ENCODE measurements at places on chromosomes 5 and 9. TPM values are rescaled to one million over a fixed set of nuclear protein-coding genes. Genes with fewer than 3 reads are reported as not detected.

DNA sequence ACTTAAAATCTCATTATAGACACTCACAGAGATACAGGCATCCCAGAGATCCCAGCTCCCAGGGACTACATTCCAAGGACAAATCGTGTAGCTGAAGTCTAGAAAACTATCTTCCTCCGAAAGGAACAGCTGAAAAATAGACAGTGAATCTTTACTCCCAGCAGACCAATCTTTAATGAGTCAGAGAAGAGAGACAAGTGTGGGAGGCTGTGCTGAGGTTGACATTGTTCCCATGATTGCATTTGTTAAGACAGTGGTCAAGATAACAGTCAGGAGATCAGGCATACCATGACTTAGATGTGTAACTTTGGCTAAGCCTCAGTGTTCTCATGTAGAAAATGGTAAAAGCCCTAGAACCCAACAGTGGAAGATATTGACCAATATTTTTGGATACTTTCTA, 120.7 kb downstream of the PAPPA start:
- DNase-seq, result no peak

DNA sequence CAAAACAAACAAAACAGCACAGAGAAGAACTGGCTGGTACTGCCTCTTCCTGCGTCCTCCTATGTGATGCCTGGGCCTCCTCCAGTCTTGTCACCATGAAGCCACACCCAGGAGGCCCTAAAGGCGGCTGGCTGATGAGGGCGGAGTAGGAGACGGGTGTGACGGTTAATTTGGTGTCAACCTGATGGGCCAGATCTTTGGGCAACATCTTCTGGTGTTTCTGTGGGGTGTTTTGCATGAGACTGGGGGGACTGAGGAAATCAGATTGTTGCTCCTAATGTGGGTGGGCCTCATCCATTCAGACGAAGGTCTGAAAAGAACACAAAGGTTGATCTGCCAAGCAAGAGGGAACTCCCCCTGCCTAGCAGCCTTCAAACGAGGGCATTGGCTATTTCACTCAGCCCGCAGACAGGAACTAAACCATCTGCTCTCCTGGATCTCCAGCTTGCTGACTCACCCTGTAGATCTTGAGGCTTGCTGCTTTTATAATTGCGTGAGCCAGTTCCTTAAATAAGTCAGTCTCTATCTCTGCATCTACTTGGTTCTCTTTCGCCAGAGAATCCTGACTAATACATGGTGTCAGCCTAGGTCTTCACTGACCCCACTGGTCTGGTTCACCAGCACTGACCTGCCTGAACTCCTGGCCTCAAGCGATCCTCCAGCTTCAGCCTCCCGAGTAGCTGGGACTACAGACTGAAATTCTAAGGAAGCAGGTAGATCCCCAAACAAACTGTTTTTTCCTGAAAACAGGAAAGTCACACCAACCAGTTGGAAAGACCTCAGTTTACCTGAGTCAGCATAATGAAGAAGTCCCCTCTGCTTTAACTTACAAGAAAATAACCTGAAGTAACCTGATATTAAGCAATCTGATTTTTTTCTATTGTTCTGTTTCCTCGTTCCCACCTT, 12.8 kb upstream of the ZFP62 start:
- no peak for DNase-seq

GRCh38 chr9:109504689-109505088, 6.6 kb upstream of the PTPN3 start:
- DNase-seq, result no peak

- DNase-seq, result no peak
These were observed 468.5 kb downstream of the TAF11L14 start for GRCh38 chr5:18102733-18103132.

DNA sequence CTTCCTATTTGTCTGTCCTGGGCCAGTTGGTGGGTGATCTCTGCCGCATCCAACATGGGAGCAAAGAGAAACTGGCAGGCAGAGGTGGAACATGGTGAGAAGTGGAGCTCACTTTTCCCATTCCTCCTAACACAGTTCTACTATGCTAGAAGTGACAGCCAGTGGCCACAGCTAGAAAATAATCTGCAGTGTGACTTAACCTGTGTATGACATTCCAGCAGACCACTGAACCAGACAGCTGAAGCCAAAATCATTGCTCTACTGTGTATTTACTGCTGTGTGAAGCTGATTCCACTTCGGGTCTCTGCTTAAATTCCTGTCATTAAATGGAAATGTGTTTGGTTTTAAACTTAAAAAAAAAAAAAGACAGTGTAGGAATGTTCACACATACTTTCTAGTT, 523.0 kb downstream of the MTRR start:
- no peak for DNase-seq

DNA sequence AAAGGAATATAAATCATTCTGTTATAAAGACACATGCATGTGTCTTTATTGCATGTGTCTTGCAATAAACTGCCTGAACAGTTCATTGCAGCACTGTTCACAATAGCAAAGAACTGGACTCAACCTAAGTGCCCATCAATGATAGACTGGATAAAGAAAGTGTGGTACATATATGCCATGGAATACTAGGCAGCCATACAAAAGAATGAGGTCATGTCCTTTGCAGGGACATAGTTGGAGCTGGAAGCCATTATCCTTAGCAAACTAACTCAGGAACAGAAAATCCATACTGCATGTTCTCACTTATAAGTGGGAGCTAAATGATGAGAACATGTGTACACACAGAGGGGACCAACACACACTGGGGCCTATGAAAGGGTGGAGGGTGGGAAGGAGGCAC, 63.7 kb upstream of the CHD1 start:
- no peak for DNase-seq

GRCh38 chr9:11319538-11319937, 706.7 kb upstream of the PTPRD start:
- DNase-seq, result no peak

DNA sequence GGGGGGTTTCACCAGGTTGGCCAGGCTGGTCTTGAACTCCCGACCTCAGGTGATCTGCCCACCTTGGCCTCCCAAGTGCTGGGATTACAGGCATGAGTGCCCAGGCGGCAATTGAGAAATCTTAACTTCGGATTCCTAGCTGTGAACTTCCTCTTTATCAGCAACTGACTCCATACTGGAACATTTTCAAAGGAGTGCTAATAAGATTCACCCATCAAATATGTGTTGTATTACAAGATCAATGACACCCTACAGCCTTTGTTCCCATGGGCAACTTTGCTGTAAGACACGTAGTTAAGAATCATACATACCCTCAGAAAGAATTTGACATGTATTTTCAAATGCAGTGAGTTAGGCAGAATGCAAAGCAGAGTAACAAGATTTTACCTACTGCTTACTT, 23.1 kb upstream of the ACOT12 start:
- no peak for DNase-seq

GRCh38 chr9:121380846-121381245, 10.8 kb upstream of the STOM start:
- no peak for DNase-seq

DNA sequence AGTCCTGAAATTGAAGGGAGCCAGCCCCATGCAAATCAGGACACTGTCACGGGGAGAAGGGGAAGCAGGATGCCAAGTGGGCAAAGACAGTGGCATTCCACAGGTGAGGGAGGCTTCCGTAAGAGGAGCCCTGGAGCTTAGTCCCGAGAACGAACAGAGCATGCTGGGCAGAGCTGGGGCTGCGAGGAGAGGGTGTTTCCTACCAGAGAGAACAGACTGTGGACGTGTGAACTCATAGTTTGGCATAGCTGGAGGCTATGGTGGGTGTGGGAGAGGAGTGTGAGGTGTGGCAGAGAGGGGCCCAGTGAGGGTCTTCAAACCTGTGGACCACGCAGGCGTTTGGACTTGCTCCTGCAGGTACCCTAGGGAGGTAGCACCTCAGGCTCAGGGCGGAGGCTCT, 102.8 kb upstream of the SMIM23 start:
- DNase-seq, result no peak

DNA sequence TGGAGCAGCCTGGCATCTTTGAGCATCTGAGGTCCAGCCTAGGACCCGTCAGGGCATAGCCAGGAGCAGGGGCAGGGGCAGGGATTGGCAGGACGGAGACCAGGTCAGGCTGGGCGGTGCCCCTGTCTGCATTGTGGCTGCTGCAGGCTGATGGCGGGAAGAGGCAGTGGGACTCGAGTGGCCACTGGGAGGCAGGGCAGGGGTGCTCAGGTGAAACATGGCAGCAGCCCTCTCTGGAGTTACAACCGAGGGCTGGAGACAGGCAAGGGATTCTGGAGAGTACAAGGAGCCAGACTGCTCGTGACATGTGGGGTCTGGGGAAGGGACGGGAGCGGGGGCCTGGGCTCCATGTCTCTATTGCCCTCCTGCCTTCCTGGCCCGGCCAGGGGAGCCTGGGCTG, 97.4 kb upstream of the RAPGEF1 start:
- no peak for DNase-seq

DNA sequence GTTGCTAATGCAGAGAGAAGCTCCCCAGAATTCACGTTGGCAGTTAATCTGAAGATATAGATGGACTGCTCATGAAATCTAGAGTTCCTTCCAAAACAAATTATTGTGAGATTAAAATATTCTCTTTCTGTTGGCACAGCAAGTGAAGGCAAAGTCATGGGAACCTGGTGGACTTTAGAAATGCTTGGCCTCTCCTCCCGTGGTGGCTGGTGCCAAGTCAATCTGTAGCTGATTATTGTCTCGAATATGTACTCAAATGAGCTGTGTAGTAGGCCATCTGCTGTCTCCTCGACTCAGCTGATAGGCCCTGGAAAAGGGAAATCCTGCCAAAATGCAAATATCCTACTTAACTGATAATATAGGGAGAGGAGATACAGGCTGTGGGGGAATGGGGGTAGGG, 69.3 kb downstream of the DAPK1 start:
- no peak for DNase-seq

DNA sequence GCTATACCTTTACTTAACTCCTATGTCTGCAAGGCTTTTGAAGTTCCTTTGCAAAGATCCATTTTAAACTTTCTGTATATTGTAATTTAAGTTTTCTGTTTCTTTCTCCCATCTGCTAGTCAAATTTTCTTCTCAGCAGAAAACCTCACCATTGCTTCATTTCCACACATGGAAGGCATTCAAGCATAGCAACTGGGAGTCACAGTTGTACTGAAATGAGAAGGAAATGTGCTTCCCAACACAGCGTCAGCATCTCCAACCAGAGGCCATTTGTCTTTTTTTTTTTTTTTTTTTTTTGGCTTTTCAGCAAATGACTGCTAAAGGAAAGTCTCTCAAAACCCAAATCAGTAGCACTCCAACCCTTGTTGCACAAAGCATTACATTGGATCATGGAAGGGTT, 92.5 kb downstream of the RAB3C start:
- DNase-seq, result no peak

GRCh38 chr9:84271531-84271900, 69.0 kb downstream of the SLC28A3 start:
- no peak for DNase-seq

GRCh38 chr9:80352967-80353366, 781.2 kb downstream of the TLE4 start:
- no peak for DNase-seq

DNA sequence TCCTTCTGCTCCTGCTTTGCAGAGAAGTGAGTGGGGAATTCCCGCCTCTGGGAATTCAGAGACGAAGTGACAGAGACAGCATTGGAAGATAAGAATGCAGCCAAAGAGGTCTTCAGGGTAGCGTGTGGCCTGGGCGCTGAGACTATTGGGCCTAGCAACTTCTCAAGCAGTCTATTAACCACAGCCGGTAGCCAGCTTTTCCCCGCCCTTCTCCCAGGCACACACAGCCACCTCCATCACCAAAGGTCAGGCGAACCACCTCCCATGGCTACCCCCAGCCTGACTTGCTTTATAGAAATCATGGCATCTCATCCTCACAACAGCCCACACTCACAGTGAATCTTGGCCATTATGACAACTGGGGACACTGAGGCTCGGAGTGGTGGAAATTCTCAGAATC, 124.2 kb downstream of the KCNIP1 start:
- no peak for DNase-seq

DNA sequence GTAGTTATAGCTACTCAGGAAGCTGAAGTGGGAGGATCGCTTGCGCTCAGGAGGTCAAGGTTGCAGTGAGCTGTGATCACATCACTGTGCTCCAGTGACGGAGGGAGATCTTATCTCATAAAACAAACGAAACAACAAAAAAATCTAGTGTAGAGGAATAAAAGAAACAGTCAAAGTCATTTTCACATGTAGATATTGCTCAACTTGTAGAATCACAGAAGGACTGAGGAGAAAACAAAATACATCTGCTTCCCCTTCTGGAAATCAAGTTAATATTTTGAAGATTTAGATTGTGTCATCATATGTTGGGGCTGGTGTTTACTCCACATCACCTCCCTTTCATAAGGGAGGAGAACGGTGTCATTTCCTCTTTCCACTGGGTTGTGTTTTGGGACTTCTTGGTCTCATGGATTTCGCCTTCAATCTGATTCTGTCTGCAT, 8.2 kb upstream of the SLC46A2 start:
- no peak for DNase-seq

GRCh38 chr5:171609806-171610452, 175.7 kb upstream of the SMIM23 start:
- no peak for DNase-seq

GRCh38 chr5:15737871-15738664, 238.1 kb downstream of the FBXL7 start:
- no peak for DNase-seq

Gene C5orf58
- total RNA-seq, result not detected

Gene FCN1
- 27.0 TPM for total RNA-seq

Gene GCNT4
- total RNA-seq, result 1.4 TPM

Gene TRIM7
- 0.84 TPM for total RNA-seq

Gene TERT
- not detected for total RNA-seq

Gene BRINP1
- total RNA-seq, result not detected

Gene MYO10
- 21.5 TPM for total RNA-seq

Gene NRG2
- total RNA-seq, result 3.3 TPM

Gene PCDHA9
- total RNA-seq, result 0.79 TPM

Gene INSL6
- total RNA-seq, result not detected

Gene SHISAL2B
- total RNA-seq, result not detected

Gene KIF4B
- not detected for total RNA-seq

Measured in omental fat pad (tissue), 4 donors.